Heart right ventricle (tissue), 16 donors: ENCODE measurements at places on chromosomes 12 and 14. TPM values are rescaled to one million over a fixed set of nuclear protein-coding genes. Genes with fewer than 3 reads are reported as not detected.

Gene IL23A
- polyA plus RNA-seq: 0.20 TPM

Gene KRT85
- not detected for polyA plus RNA-seq

Gene TSPAN19
- polyA plus RNA-seq: 0.80 TPM

Gene GATC
- polyA plus RNA-seq: 6.0 TPM

GRCh38 chr14:99683619-99684409 lies at the start of gene CYP46A1:
Gene CYP46A1 (plus strand): TSS chr14:99684298. CDS start chr14:99684418, 120 bp downstream.
- DNase-seq: peak; percentile 100

- DNase-seq: no peak
These were observed 1077.0 kb upstream of the TMEM132C start for GRCh38 chr12:127189992-127190391.

DNA sequence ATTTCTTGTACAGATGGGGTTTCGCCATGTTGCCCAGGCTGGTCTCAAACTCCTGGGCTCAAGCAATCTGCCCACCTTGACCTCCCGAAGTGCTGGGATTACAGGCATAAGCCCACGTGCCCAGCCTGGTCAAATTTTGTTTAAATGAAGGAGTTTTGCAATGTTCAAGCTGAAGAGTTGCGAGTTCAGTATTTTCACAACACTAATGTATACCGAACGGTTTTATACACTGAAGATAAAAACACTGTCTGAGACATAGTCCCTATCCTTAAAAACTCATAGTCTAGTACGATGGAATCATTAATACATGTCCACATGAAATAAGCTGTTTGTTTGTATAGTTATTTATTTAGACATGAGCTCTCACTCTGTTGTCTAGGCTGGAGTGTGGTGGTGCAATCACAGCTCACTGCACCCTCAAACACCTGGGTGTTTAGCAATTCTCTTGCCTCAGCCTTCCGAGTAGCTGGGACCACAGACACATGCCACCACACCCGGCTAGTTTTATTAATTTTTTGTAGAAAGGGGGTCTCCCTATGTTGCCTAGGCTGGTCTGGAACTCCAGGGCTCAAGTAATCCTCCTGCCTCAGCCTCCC lies 15.4 kb downstream of the TRAPPC6B start:
- DNase-seq: no peak
